ENCODE measurements at places on chromosomes 7 and 10.

DNA sequence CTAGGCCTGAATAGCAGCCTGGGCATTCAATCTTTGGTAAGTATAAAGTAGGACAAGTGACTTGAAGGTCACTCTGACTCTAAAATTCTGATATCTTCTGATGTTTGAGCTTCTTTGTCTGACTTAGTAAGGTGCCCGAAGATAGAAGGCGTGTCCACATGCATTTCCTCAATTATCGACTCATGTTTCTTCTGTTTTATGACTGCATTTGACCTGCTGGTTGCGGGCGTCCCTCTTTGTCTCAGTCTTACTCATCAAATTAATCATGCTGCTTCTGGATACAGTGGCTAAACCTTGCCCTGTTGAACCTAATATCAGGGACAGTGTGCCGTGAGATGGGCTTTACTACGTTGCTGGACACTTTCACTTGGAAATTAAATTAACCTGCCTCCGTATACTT lies 534.1 kb downstream of the SDK1 start:
- DNase-seq: no peak

DNA sequence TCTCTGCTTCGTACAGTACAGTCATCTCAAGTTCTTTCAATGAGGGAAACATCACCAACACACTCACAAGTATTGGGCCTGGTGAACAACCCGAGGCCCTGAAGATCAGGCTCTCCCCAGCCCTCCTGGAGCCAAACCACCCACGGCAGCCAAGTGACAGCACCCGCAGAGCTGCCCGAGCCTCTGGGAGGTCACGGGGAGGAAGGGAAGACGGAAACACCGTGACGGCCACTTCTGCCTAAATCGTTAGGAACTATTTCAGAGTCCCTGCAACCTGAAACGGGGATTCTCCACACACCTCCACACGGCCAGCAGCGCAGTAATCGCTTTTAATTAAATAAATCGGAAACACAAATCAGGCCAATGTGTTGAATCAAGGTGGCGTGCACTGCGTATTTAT lies 222.6 kb downstream of the MAD1L1 start:
- no peak for DNase-seq

GRCh38 chr10:110208614-110209453 lies 1.4 kb downstream of the MXI1 start:
- no peak for DNase-seq

DNA sequence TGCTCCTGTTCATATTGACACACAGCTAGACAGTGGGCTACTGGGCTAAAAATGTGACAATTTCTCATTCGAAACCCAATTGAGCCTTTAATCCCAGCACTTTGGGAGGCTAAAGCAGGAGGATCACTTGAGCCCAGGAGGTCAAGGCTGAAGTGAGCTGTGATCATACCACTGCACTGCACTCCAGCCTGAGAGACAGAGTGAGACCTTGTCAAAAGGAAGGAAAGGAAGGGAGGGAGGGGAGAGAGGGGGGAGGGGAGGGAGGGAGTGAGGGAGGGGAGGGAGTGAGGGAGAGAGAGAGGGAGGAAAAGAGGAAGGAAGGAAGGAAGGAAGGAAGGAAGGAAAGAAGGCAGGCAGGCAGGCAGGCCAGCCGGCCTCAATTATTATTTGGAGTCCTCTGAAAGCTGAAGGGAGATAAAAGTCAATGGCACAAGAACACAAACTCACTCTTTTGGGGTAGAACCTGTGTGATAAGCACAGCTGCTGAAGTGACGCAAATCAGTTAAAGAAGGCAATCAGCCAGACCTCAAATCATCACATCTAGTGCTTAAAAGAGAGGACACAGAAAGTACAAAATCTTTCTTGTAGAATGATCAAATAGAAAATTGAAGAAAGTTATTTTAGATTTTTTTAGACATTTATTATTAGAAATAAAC lies 98.1 kb downstream of the CCDC71L start:
- DNase-seq: no peak
